Fibroblast of skin of left quadriceps (primary cell): ENCODE measurements at places on chromosomes 5 and 9.

- DNase-seq, result no peak
These were observed 85.7 kb upstream of the ARRDC3 start for GRCh38 chr5:91468651-91469422.

- no peak for DNase-seq
These were observed 164.4 kb downstream of the DNAH5 start for GRCh38 chr5:13780081-13780480.

GRCh38 chr9:87595610-87596009 is 97.9 kb downstream of the DAPK1 start:
- no peak for DNase-seq

DNA sequence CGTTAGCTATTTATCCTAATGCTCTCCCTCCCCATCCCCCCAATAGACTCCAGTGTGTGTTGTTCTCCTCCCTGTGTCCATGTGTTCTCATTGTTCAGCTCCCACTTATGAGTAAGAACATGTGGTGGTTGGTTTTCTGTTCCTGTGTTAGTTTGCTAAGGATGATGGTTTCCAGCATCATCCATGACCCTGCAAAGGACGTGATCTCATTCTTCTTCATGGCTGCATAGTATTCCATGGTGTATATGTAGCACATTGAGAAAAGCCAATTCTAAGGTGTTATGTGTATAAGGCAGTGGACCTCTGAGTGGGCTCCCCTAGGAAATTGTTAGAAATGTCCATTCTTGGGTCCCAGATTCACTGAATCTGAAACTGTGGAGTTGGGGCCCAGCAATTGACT is 103.1 kb upstream of the MYO10 start:
- DNase-seq, result no peak

GRCh38 chr5:132662925-132663770 is 5.2 kb downstream of the IL13 start:
- no peak for DNase-seq
